ENCODE measurements at places on chromosomes 11 and 22. TPM values are rescaled to one million over a fixed set of nuclear protein-coding genes. Genes with fewer than 3 reads are reported as not detected.

Gene PRAME
- total RNA-seq: not detected

Gene PEX16
- 8.0 TPM for total RNA-seq

Gene TECTA
- total RNA-seq: 2.1 TPM

Gene PSMC3
- 133 TPM for total RNA-seq

Gene SIK3
- 32.0 TPM for total RNA-seq

Gene BATF2
- 0.21 TPM for total RNA-seq

DNA sequence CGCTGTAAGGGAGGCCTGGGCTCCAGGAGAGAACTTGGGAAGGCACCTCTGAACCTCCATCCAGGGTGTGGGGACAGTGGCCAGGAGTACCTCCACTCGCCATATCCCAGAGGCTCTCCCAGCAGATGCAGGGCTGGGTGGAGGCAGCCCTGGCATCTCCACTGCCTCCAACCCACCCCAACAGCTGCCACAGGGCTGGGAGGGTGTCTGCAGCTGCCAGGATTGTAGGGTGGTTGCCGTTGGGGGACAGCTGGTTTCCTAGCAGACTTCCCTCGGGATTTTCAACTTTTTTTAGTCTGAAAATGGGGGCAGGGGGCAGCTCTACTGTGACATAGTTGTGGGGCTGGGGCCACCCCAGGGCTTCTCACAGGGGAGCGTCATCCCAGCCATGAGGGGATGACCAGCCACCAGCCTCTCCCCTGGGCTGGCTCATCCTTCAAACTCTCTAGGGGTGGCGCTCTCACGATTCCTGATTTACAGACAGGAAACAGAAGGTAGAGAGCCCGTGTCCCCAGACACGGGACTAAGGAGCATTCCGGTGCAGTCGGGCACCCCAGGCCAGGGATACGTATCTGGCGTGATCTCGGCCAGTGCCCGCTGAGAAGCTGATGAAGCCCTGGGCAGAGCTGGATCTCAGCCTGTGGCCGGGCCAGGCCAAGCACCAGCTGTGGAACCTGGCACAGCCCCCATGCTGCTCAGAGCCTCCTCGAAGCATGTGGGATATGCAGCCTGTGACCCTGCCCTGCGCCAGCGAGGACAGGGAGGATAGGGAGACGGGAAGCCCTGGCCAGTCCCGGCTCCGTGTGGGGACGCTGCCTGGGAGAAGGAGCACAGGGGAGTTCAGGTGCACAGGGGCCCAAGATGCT, 9.9 kb downstream of the PRR5 start:
- peak; percentile 91 for DNase-seq

DNA sequence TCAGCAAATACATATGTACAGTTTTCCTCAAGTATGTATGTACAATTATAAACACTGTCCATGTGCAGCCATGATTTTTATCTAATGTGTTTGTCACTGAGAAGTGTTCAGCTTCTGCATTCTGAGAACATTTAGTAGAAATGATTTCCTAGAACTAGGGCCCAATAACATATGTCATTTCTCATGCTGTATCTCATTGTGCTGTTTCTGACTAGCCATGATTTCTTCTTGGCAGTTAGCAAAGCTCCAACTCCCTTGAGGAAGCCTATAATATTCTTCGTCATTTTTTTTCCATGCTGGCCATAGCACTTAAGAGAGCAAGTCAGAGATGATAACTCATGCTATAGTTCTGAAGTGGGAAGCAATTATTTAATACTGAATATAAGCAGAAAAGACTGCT, 187.8 kb downstream of the DDX10 start:
- peak; percentile 18 for DNase-seq

- no peak for DNase-seq
These were observed 39.6 kb downstream of the CSNK2A3 start for GRCh38 chr11:11313426-11313825.

- peak; percentile 72 for DNase-seq
These were observed 73.4 kb downstream of the WNT7B start for GRCh38 chr22:45903355-45904135.

DNA sequence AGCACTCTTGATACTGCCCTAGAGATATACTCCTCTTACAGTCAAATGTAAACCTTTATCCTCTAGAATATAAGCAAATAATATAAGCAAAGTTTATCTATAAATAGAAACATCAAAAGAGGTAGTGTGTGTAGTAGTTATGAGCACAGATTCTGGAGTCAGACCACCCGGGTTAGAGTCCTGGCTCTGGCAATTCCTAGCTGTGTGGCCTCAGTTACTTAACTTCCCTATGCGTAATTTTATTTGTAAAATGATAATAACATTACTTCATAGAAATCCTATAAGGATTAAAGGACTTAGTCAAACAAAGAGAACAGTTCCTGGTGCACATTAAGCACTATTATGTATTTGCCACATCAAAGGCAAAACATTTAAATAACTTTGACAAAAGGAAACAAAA, 7.0 kb downstream of the MSANTD4 start:
- no peak for DNase-seq

GRCh38 chr11:17001806-17002205, 12.4 kb downstream of the PLEKHA7 start:
- no peak for DNase-seq

DNA sequence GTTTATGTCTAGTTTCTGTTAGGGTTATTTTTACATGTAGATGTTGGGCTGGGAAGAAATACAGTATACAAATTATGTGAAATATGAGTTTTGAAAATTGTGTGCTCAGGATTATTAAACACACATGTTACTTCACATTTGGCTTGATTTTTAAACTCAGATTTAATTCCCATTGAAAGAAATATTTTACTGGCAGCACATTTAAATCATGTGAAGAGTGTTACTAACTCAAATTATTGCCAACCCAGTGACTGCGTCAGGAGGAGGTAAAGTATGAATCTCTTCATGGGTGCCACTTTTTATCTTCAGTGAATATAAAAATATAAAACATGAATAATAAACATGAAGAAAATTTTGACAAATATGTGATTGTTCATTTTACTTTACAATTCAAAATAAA, 457.5 kb upstream of the CCDC179 start:
- no peak for DNase-seq

- no peak for DNase-seq
These were observed 14.4 kb upstream of the OOSP1 start for GRCh38 chr11:59923813-59924212.

- DNase-seq: no peak
These were observed 6.4 kb downstream of the LMO2 start for GRCh38 chr11:33885338-33886005.

GRCh38 chr11:110971140-110971539, 258.9 kb upstream of the ARHGAP20 start:
- no peak for DNase-seq

DNA sequence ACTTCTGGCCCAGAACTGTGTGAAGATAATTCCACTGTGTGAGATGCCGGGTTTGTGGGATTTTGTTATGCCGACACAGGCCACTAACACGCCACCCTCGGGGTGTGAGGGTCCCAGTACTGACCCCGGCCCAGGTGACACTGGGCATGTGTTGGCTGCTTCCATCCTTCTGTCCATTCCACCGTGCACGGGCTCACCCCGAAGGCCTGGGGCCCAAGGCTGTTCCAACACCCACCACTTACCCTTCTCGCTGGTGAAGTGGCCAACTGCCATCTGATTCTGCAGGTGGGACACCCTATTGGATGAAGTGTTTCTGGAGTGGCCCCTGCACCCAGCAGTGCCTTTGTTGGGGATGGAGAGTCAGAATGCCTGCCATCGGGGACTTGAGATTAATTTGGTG, 1307.5 kb downstream of the BRD1 start:
- no peak for DNase-seq

DNA sequence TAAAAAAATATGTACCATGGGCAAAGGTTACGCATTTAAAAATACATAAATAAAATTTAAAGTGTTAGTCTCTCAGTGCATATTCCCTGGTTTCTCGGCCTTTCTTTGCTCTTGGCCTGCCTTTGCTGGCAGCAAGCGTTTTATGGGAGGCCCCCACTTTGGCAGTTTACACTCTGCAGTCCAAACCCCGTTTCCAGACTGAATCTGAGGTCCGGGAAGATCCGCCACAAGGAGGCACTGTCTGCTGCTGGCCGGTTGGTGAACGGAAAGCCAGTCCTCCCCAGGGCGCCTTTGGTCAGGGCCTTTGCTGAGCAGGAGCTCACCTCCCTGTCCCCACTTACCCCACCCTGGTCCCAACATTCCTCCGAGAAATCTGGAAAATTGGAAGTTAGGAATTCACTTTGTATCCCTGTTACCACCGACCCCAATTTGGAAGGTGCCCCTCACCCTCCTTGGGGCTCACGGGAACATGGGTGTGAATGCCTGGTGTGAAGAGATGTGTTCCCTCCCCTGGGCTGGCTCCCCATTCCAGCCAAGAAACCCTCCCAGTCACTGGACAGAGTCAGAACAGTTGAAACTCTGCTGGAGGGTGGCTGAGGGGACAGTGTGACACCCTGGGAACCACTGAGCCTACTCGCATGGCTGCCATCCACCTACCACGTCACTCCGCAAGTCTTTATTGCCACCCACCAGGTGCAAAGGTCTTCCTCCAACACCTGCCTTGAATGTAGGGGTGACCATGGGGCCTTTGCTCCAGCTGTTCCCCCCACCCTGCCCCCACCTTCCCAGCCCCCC, 9.4 kb upstream of the SF1 start:
- peak; percentile 46 for DNase-seq

- DNase-seq: no peak
These were observed 278.2 kb downstream of the DLG2 start for GRCh38 chr11:85348945-85349344.

DNA sequence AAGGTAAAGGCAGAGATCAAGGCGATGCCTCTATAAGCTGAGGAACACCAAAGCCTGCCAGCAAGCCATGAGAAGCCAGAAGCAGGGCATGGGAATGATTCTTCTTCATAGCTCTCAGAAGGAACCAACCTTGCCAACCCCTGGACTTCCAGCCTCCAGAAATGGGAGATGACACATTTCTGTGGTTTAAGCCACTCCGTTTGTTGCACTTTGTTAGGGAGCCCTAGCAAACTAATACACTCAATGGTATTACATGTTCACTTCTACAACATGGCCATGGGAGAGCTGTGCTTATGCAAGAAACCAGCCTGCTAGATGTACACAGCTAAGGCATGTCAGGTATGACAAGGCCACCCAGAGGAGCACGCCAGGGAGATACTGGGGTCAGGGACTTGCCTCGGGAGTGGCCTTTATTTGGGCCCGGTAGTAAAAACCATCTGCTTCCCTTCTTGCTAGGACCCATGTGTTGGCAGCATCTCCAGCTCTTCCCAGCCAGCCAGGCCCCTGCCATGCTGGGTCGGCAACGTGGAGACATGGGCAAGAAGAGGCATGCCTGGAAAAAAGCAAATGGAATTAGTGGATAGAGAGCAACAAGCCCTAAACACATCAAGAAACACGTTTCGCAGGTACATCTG, 3.6 kb downstream of the C11orf16 start:
- DNase-seq: no peak

All from tongue (tissue), 3 donors.